ENCODE measurements at places on chromosomes 5 and 9. TPM values are rescaled to one million over a fixed set of nuclear protein-coding genes. Genes with fewer than 3 reads are reported as not detected.

- peak; percentile 22 for DNase-seq
Measured at GRCh38 chr9:68844631-68845612, 139.9 kb downstream of the PIP5K1B start.

DNA sequence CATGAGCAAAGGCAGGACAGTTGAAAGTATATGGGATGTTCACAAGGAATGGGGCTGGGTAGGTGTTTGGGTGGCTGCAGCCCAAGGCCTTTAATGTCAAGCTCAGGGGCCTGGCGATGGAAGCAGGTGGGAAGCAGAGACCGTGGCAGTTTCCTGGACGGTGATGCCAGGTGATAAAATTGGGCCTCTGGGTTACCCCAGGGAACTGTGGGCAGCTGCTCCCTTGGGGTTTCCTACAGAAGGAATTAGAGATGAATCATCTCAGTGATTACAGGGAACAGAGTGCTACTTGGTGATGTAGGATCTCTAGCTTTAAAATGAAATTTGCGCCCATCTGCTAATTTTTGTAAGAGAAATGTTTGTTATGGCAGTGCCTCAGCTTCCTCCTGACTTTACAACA is 39.2 kb downstream of the TSTD2 start:
- no peak for DNase-seq

GRCh38 chr5:166671811-166672210 is 1619.6 kb upstream of the WWC1 start:
- no peak for DNase-seq

- no peak for DNase-seq
Measured at GRCh38 chr5:107451028-107451427, 219.7 kb downstream of the EFNA5 start.

- DNase-seq: peak; percentile 81
Measured at GRCh38 chr9:127130661-127131538, 8.5 kb upstream of the ANGPTL2 start.

GRCh38 chr9:106922026-106922425 is 59.1 kb downstream of the ZNF462 start:
- DNase-seq: no peak

DNA sequence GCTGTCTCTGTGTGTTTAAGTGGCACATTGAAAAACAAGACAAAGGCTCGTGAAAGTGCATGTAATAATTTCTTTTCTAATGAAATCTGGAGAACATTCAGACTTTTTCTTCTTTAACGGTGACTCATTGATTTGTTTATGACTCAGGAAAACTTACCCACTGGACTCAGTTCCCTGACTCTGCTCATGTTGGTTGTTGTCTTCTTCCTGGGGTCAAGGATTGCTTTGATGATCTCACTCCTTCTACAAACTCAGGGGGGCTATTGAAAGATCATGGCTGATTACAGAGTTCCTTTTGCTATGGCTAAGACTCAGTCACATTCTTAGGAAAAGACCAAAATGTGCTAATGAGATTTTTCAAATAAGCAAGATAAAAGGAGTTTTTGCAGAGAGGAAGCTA is 141.1 kb upstream of the DAP start:
- no peak for DNase-seq

- DNase-seq: no peak
Measured at GRCh38 chr5:100905259-100905914, 2.3 kb upstream of the ST8SIA4 start.

DNA sequence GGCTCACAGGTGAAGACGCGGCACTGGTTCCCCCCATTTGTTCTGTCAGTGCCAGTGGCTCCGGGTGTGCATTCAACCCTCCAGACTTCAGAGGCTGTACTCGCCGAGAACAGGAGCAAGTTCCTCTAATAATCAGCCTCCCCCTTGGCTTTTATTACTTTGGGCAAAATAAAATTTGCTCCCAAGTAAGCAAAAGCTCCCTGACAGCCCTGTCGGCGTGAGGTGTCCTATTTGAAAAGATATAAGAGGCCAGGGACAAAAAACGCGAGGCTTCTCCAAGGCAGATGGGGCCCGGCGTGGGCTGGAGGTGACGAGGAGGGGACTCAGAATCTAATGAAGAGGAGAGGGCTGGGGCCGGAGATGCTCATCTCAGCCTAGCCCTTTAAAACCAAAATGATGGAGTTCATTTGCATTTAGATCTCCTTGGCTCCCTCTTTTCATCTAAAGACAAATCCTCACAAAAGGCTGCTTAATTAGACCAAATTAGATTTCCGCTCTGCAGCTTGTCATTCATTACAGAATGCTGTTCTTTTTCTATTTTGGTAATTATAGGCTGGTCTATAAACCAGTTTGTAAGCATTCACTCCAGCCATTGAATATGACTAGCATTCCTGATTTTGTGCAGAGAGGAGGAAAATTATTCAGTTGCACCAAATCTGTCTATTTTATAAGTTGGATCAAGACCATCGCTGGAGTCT is 68.5 kb downstream of the CFAP77 start:
- no peak for DNase-seq

SPINK4 gene
- total RNA-seq: not detected

PSAT1 gene
- 0.52 TPM for total RNA-seq

SLC24A2 gene
- total RNA-seq: not detected

SH3TC2 gene
- 1.9 TPM for total RNA-seq

GRCh38 chr5:626850-627249 is 14.7 kb downstream of the CEP72 start:
- no peak for DNase-seq

C5 gene
- 0.39 TPM for total RNA-seq

- no peak for DNase-seq
Measured at GRCh38 chr9:16341177-16341576, 529.3 kb downstream of the BNC2 start.

DNA sequence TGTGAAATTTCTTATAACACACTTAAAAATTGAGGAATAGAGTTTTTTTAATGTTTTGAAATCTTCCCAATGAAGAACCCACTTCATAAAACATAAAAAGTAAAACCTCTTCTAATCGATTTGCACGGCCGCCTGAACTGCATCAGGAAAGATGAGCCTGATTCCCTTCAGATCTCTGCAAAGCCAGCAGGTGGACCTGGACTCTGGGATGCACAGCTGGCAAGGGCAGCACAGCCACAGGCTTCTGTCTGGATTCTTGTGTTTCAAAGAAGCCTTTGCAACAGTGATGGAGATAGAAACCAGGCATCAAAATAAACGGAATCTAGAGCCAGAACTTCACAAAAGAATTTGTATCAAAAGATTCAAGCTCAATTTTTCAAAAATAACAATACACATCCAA is 36.0 kb upstream of the SPATA31C2 start:
- DNase-seq: no peak

SLC44A1 gene
- 10.0 TPM for total RNA-seq

DNA sequence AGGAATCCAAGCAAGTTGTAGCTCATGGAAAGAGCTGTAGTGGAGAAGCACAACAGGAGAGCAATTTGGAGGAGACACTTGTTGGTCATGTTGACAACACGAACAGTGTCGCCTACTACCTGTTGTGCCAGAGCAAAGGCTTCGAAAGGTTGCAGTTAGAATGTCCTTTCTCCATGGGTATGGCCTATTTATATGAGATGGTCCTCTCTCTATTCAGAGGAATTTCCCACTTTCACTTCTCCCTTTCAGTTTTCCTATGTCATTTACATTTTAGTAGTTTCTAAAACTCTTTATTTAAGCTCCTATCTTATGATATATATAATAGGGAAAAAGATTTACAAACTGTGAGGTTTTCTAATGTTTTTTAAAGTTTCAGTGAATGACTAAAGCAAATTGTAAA is at the start of gene IFNB1:
Gene IFNB1 (minus strand): TSS at position 162 of the 400 bp plus-strand sequence. CDS start 73 bp downstream, at position 89.
- DNase-seq: no peak

GRCh38 chr5:133867851-133868545 is 100.4 kb downstream of the C5orf15 start:
- no peak for DNase-seq

TBC1D2 gene
- total RNA-seq: 2.7 TPM

DNA sequence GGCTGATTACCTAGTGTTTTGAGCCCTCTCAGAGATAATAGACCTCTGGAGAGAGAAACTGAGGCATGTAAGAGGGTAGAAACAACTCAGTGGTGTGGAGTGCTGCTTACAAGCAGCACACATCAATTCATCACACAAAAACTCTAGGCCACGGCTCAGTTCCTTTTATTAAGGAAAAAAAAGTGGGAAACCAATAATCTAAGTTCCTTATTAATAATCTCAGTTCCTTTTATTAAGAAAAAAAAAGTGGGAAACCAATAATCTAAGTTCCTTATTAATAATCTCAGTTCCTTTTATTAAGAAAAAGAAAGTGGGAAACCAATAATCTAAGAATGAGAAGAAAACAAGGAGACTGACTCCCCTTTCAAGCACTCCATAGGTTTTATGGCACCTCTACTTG is 28.0 kb downstream of the TXNDC8 start:
- no peak for DNase-seq

DNA sequence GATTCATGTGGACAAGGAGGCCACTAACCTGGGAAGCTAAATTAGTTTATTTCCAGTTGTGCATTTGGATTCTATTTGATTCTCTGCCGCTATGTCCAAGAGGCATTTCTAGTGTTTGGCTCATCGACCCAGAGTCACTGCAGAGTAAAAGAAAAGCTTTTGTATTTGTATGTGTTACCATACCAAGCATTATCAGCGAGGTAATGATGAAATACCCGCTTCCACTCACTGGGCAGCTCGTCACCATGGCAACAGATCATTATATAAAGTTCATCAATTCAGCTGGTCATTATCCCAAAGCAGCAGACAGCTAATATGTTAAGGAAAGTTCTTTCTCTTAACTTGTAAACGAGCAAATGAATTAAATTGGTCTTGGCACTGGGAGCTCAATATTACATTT is 380.3 kb downstream of the SEMA5A start:
- DNase-seq: no peak

GRCh38 chr9:113992994-113993393 is 85.1 kb downstream of the AMBP start:
- DNase-seq: no peak

IL9 gene
- not detected for total RNA-seq

- DNase-seq: no peak
Measured at GRCh38 chr5:41346609-41347008, 133.3 kb upstream of the C6 start.

TNIP1 gene
- total RNA-seq: 158 TPM

CA9 gene
- total RNA-seq: not detected

SLC1A1 gene
- 1.1 TPM for total RNA-seq

PRDM9 gene
- total RNA-seq: not detected

TMC1 gene
- total RNA-seq: 0.34 TPM

All from psoas muscle (tissue), 8 donors.